ENCODE measurements at places on chromosomes 3 and 15.

- no peak for DNase-seq
Observed at GRCh38 chr3:183443395-183444385, 15.3 kb upstream of the MCF2L2 start.

- DNase-seq: no peak
Observed at GRCh38 chr3:174846055-174846454, 13.1 kb upstream of the NAALADL2 start.

DNA sequence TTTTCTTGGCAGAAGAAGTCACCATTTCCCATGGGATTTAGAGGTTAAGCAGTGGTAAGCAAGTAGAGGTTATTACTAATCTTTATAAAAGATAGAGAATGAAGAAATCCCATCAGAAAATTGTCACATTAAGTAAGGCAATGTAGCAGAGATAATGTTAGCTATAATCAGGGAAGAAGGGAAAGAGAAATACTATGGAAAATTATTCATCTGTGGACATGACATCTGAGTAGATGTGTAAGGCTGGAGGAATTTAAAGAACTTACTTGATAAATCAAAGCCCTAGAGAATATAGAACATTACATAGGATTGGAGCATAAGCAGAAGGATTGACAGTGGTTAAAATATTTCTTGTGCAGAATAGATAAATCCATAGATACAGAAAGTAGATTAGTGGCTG, 553.1 kb upstream of the CBLB start:
- no peak for DNase-seq

DNA sequence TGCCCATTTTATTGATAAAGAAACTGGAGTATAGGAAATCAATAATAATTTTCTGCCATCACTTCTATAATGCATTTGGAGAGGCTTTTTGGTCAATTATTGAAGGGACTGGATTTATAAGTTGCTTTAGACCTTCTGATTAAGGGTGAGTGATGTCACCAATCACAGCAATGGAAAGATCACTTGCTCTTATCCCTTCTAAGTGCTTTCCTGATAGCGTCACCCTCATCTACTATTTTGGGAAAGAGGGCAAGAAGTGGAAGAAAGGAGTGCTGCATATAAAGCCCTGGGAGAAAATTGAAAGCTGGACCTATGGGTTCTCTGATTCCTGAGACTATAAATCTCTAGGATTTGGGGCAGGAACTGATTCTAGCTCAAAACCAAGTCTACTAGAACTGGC, 771.3 kb downstream of the AGBL1 start:
- DNase-seq: no peak

- no peak for DNase-seq
Observed at GRCh38 chr3:57896031-57896430, 112.2 kb upstream of the FLNB start.

- no peak for DNase-seq
Observed at GRCh38 chr3:156429125-156429524, 125.8 kb downstream of the SSR3 start.

DNA sequence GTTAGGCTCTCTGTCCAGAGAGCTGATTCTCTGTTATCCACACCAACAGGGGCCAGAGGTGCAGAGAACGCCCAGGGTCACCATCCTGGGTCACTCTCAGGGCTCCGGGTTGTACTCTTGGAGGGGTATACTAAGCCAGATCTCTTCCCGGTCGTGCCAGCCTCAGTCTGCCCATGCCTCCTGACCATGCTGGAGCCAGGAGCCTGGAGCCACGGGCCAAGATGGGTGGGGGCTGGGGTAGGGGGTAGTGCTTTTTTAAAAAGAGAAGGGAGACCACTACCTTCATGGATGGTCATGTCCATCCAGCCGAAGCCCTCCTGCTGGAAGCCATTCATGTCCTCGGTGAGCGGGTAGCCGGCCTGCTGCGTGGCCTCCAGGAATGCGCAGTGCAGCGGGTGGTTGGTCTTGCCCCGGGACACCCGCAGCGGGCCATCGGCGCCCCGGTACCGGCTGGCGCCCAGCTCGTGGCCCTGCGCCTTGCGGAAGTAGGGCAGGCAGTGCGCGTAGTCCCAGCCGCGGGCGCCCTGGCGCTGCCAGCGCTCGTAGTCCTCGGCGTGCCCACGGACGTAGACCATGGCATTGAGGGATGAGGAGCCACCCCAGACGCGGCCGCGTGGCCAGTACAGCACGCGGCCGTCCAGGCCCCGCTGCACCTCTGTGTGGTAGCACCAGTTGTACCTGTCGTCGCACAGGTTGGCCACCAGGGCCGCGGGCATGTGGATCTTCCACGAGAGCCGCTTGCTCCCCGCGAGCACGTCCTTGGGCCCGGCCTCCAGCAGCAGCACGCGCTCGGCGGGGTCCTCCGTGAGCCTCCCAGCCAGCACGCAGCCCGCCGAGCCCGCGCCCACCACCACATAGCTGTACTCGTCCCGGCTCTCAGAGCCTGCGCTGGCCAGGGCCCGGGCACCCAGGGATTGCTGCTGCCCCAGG, 22.9 kb downstream of the CHDH start:
- DNase-seq: no peak

GRCh38 chr3:73511571-73512525, 112.9 kb downstream of the PDZRN3 start:
- DNase-seq: no peak

DNA sequence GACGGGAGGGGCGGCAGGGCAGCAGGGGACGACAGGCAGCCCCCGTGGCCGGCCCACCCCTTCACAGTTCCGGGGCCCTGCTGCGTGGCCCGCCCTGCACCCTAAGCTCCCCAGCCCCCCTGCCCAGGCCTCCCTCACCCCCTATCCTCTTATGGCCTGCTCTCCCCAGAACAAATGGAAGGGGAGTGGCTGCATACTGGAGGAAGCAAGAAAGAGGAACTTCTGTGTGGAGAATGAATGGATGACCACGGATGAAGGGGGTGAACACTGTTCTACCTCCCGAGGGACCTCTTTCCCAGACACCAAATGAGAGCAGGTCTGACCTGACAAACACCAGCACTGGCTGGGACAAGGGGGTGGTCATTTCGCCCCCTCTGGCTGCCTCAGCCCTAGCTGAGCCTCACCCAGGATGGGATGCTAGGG, 25.0 kb downstream of the SEC61A1 start:
- DNase-seq: no peak

DNA sequence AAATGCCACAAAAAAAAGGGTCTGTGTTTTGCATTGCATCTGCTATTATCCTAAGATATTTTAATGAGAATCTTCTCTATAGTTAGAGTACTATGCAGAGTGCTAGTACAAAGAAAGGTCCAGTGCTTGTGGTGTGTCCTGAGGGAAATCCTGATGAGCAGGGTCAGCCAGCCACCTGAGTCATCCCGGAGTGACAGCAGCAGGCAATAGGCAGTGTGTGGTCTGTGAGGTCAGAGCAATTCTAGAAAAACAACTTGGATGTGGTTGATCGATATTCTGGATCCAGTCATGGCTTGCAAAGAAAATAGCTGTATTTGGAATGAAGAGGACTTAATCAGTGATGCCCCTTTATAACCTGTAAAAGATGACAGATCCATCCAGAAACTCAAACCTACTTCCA, 119.2 kb downstream of the CTNNB1 start:
- DNase-seq: no peak

- DNase-seq: no peak
Observed at GRCh38 chr15:38129531-38130204, 123.0 kb upstream of the SPRED1 start.

DNA sequence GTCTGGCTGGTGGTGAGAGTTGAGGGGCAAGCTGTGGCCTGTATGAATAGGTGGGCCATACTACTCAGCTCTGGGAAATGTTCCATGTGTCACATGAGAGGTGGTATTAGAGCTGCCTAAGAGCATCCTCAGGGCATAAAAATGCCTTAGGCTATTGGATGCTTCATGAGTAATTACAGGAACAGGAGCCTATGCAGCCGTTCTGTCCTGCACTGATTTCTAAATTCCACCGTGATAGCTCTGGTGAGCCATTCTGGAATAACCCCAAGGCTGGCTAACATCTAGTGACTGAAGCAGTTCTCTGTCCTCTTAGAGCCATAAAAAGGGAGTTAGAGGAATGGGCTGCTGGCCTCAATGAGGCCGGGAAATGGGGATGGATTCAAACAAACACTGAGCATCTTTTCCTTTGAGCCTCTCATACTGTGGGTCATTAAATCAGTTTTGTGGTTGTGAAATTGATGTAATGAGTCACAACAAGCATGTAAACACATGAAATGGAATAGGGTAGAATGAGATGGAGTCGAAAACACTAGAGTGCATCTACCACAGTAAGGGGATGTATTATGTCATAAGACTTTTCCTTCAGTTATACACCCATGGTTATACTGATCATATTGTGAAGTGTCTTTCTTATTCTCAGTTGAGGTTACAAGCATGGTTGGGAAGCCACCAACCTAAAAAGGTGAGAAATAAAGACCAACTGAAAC, 41.0 kb downstream of the DGKG start:
- no peak for DNase-seq

DNA sequence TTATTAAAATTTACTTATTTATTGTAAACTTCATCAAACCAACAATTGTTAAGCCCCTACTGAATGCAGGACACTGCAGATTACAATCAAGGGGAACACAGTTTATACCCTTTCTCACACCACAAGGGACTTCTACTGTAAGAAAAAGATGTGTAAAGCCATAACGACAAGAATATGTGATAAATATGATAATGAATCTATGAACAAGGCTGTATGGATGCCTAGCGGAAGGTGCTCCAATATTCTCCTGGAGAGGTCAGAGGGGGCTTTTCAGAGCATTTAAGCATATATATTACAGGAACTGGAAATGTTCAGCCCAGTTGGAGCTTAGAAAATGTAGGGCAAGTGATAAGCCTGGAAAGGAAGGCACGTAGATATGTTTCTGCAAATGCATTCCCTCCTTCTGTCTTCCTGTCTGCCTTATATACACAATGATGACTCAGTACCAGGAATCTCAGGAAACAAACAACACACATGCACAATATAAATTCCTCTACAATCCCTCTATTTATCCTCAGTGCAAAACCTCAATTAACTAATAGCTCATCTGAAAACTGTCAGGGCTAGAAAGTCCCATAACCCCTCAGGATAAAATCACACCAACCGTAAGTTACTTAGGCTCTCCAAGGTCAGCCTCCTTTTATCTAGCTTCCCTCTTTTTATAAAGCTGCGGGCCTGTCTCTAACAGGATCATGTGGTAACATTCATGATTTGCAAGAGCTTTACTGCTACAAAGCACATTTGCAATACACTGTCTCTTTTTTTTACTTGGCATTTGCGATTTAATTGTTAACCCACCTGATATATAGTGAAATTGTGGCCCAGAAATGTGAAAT, 393.1 kb downstream of the LPP start:
- DNase-seq: no peak

- no peak for DNase-seq
Observed at GRCh38 chr3:161163297-161163696, 57.8 kb upstream of the NMD3 start.

DNA sequence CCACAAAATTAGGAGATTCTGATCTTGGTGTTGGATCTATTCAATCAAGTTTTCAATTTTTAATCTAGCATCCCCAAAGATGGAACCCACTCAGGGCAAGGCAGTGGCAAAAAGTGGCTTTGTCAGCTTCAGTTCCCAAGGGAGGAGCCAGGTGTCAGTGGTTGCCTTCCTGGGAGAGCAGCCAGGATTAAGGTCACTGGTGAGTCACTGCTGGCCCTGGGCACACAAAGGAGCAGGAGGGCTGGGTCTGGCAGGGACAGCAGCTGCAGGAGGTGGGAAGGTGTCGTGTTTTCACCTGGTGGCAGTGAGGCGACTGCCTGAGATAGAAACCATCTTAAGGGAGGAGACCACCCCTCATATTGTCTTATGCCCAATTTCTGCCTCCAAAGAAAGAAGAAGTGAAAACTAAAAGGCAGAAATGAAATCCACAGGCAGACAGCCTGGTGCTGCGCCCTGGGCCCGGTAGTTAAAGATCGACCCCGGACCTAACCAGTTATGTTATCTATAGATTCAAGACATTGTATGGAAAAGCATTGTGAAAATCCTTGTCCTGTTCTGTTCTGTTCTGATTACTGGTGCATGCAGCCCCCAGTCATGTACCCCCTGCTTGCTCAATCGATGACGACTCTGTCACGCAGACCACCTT, 5.9 kb upstream of the KLHL25 start:
- peak; percentile 69 for DNase-seq

- no peak for DNase-seq
Observed at GRCh38 chr15:43522247-43522646, 4.8 kb downstream of the MAP1A start.

GRCh38 chr3:58270485-58270884, 32.9 kb downstream of the ABHD6 start:
- no peak for DNase-seq

- DNase-seq: no peak
Observed at GRCh38 chr3:81378552-81379293, 382.7 kb downstream of the GBE1 start.

- no peak for DNase-seq
Observed at GRCh38 chr3:102791641-102792589, 357.1 kb downstream of the ZPLD1 start.

- DNase-seq: no peak
Observed at GRCh38 chr3:179703816-179704215, 51.0 kb downstream of the USP13 start.

GRCh38 chr3:58011580-58011979, 3.4 kb downstream of the FLNB start:
- DNase-seq: no peak

GRCh38 chr15:51403072-51403878, 61.8 kb downstream of the GLDN start:
- no peak for DNase-seq

Data from NCI-H510A (cell line).